ENCODE measurements at places on chromosomes 1 and 21.

GRCh38 chr1:5385956-5386355 lies 606.3 kb downstream of the NPHP4 start:
- no peak for DNase-seq

- no peak for DNase-seq
These were observed 178.8 kb downstream of the FGGY start for GRCh38 chr1:59475737-59476136.

GRCh38 chr1:231432996-231433395 lies 10.9 kb upstream of the EGLN1 start:
- no peak for DNase-seq

- DNase-seq = no peak
These were observed 193.9 kb upstream of the C1orf174 start for GRCh38 chr1:4093856-4094565.

- DNase-seq = no peak
These were observed 1.5 kb downstream of the PHACTR4 start for GRCh38 chr1:28371010-28371377.

DNA sequence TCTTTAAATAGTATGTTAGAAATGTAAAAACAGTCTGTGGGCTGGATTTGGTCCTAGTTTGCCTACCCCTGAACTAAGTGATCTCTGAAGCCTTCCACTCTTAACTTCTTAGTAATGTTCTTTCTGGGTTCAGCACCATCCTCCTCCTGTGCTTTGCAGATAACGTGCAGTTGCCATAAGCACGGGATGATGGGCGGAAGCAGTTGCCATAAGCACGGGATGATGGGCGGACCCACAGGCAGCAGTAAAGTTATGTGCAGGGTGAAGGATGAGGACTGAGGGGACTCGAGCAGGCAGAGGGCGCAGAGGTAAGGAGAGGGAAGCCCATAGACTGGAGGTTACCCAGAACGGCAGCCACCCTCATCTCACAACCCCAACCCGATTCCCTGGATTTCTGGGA lies 25.6 kb downstream of the GPA33 start:
- DNase-seq = no peak
